Stimulated activated CD4-positive, alpha-beta T cell treated with anti-CD3 and anti-CD28 coated beads, TNF-alpha, amount 100 ng/mL, for 4 hours (primary cell): ENCODE measurements at places on chromosomes 7 and 10.

- DNase-seq, result no peak
These were observed 5.5 kb downstream of the IGFBP3 start for GRCh38 chr7:45915606-45916005.

- DNase-seq, result no peak
These were observed 272.5 kb downstream of the NEBL start for GRCh38 chr10:20624642-20625041.

DNA sequence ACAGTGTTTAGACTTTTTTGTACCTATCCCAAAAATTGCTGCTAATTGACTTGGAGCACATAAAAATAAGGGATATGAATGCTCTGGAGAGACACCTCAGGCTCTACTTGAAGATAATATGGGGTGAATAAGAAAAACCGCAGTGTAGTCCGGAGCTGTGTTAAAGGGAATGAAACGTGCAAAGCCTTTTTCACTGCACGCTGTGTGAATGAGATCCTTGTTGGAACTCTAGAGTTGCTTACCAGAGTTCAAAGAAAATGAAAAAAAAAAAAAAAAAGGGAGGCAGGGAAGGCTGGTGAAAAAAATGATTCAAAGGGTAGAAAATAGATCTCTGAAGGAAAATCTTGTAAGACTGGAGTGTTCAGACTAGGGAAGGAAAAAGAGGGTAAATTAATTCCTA is 226.6 kb downstream of the LRMDA start:
- no peak for DNase-seq

DNA sequence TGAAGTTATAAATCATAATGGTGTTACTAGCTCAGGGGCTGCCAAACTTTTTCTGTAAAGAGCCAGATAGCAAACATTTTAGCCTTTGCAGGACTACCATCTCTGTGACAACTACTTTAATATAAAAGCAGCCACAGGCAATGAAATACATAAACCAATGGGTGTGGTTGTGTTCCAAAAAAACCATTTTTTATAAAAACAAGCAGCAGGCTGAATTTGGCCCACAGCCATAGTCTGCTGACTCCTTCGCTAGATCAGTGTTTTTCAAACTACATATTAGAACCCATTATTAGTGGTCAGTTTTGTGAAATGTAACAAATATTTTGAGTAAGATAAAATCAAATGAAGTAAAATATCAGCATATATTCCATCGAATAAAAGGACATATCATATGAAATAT is 13.6 kb downstream of the GNG11 start:
- no peak for DNase-seq

GRCh38 chr7:2952316-2952715 is 91.4 kb downstream of the CARD11 start:
- no peak for DNase-seq

DNA sequence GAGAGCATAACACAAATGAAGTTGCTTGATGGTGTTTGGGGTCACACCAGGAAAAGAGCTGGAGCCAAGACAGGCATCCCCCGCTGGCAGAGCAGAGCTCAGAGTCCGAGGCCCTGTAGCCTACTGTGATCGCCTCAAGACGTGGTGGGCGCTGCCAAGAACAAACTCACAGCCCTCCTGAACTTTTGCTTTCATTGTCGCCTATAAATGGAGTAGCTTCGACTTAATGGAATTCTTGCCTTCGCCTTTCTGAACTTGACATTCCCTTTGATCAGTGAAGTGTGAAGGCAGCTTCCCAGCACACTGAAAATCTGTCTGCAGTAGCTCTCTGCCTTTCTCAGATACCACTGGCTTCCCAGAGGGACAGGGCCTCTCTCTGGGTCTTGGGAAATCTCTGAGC is 21.3 kb downstream of the CPXM2 start:
- no peak for DNase-seq

- DNase-seq, result no peak
These were observed 59.4 kb upstream of the CCNY start for GRCh38 chr10:35276889-35277288.

DNA sequence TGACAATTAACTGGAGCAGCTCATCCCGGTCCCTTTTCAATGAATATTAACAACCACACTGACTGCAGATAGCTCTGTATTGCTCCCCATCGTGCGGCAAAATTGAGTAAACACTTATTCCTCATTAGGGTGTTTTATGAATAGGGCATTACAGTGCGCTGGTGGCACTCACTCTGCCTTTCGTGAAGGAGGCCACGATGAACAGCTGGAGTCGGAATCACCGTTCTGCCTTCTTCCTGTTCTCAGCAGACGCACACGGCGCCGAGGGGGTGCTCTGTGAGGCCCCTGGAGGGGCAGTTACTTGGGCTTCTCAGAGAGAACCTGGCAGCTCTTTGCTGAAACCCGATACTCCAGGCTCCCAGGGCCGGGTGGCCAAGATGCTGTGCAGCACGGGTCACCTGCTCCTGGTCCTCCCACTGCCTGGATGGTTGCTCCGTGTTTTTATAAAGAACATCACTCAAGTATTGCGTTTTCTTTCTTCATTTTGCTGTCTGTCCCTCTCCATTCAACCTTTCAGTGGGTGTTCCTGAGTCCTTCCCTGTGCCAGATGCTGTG is 241.9 kb downstream of the GLRX3 start:
- DNase-seq, result no peak

DNA sequence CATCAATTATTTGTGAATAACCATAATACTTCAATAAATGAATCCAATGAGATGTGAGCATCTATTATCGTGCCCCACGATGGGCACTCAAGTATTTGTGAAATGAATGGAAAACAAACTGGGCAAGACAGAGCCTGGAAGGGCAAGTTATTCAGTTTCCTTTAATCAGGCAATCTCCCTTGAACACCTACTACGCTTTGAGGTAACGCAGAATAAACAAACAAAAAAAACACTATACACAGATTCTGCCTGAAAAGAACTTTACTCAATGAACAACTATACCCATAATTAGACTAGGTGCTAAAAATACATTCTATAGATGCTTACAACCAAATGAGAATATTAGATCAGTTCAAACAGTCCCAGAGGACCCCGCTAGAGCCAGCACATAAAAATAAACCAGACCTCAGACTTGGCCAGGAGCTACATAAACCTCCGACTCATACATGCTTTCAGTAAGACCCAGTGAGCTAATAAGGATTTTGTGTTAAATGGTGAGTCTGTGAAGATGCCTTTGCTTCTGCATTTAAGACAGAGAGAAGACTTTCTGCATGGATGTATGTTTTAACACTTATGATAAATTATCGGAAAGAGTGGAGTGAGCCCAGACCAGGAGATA is 121.3 kb downstream of the MPP7 start:
- DNase-seq, result no peak

- no peak for DNase-seq
These were observed 94.9 kb downstream of the GAD2 start for GRCh38 chr10:26311383-26311940.

GRCh38 chr10:5958675-5959074 is 18.7 kb downstream of the IL15RA start:
- no peak for DNase-seq

GRCh38 chr10:31467791-31468535 is 148.9 kb downstream of the ZEB1 start:
- no peak for DNase-seq

DNA sequence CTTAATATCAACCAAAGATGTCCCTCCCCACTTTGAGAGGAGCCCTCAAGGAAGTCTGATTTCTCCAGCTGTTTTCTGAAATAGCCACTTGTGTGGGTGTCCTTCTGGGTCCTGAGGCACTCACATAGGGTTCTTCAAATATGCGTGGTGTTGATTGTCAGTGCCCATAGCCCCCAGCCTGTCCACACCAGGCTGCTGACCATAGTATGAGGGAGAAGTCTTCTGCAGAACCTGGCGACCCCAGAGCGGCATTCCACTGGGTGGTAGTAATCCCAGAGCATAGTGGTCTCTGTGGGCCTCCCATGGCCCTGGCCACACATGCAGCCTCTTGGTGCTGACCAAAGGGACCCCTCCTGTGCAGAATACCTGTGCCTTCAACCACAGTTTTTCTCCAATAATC is 82.7 kb upstream of the MACROH2A2 start:
- DNase-seq, result no peak

GRCh38 chr7:98046816-98047215 is 56.8 kb upstream of the OCM2 start:
- DNase-seq, result no peak

DNA sequence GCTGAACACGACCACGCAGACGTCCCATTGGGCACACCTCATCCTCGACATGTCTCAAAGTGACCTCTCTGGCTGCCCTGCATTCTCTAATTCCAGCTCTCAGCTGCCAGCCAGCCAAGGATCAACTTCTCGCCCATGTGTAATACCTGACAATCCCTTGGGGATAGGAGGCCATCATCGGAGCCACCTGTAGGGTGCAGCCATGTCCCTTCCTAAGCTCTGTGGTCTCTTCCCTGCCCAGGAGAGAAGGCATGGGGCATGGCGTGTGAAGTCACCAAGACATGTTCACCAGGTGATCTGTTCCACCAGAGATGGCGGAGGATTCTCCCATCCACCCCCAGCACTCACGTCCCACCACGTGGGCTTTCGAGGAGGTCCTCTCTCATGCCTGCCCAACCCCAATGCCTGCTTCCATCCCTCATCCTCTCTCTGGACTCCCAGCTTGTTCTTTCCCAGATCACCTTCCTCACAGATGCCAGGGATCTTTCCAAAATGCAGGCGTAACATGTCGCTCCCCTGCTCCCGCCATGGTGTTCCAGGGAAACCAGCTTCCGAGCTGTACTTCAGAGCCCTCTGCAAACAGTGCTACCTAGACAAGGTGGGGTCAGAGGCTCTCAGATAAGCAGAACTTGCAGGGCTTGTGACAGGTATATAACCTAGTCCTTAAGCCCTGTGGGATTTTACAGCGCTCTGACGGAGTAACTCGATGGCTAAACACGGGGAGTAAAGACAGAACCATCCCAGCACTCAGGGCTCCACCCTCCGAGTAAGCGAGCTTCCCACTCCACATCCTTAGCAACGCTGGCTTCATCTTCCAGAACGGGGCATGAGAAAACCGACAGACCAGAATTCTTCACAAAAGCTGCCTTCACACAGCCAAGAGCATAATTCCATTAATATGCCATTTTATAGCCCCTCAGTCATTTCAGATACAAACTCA is 41.1 kb downstream of the BRI3 start:
- no peak for DNase-seq

GRCh38 chr7:151665368-151665767 is 145.7 kb upstream of the RHEB start:
- DNase-seq, result no peak

GRCh38 chr7:84848219-84848973 is 338.5 kb downstream of the SEMA3D start:
- no peak for DNase-seq

GRCh38 chr10:93462371-93462770 is 19.8 kb downstream of the MYOF start:
- DNase-seq, result no peak

DNA sequence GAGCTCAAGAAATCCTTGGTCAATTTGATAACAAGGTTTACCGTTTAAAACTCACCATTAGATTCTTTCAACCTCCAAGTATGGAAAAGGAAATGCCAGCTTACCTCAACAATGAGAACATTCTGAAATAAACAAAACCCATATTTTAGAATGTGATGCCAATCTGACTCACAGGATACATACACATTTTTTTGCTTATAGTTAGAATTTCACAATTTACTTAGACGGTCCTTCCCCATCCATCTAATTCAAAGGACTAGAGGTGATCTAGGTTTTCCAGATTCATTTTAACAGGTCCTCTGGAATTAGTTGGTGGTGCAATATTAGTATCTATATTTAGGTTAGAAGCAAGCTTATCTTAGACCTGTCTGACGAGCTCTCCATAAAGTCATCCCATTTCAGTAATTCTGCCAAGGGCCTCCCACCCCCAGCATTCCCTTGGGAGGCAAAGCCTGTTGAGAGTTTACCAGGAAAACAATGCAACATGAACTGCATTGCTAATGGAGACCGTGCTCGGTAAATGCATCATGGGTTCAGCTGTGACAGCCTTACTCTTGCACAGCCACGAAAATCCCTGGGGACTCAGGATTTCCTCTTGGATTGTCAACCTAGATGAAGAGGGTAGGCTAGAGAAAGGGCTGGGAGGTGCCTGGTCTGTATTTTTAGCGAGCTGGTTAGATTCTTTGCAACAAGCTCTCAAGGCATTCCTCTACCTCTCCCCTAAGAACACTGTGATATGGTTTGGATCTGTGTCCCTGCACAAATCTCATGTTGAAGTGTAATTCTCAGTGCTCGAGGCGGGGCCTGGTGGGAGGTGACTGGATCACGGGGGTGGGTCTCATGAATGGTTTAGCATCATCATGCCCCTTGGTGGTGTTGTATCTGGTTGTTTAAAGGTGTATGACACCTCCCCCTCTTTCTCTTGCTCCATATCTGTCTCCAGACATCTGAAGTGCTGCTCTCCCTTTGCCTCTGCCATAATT is 93.8 kb downstream of the PRTFDC1 start:
- DNase-seq, result no peak

- DNase-seq, result no peak
These were observed 314.1 kb upstream of the ETV1 start for GRCh38 chr7:14303536-14303935.

GRCh38 chr7:22433710-22434460 is 66.1 kb downstream of the STEAP1B start:
- no peak for DNase-seq

GRCh38 chr7:44671069-44671468 is 64.6 kb downstream of the OGDH start:
- no peak for DNase-seq

DNA sequence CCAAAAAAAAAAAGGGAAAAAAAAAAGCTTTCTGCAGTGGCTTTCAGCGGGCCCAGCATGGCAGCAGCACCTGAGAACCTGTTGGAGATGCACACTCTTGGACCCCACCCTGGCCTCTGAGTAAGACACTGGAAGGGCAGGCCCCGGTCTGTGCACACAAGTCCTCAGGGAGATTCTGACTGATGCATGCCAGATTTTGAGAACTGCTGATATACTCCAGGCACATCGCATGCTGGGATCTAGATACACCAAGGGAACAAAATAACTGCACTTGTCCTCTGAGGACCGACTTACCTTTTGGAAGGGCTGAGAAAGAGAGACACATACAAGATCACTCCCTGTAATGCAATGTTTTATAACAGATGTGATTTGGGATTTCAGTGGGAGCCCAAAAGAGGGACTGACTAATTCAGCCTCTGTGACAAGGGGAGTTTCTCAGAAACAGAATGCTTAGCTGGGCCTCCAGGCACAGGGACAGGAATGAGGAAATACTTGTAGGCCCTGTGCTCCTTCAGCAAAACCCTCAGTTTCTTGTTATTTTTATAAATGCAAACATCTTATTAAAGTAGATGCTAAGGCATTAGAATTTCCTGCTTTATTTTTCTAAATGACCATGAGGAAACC is 8.2 kb downstream of the EGFR start:
- DNase-seq, result no peak

DNA sequence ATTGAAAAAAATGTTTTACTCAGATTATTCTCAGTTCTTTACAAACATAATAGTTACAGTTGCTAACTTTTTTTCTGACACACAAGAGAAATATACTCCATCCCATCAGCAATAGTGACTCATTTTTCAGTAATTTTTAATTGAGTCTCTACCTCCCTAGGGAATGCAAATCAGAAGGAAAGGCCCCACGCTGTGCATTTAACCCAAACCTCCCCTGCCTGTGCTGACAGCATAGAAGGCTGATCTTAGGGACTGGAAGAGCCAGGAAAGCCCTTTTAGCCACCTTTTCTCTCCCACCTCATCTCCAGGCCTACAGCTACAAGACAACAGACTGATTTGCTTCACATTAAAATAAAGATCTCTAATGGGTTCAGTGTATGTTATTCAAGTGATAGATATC is 24.7 kb upstream of the PIK3CG start:
- DNase-seq, result no peak
